Nasal cavity respiratory epithelium epithelial cell of viscerocranial mucosa (primary cell): ENCODE measurements at places on chromosomes 2 and 18. TPM values are rescaled to one million over a fixed set of nuclear protein-coding genes. Genes with fewer than 3 reads are reported as not detected.

Gene SERPINB12
- total RNA-seq: 0.28 and 0.34 TPM in 2 replicates

Gene SKA1
- total RNA-seq: under 0.01 and 0.34 TPM in 2 replicates

Gene NT5C1B
- not detected in 2 replicates for total RNA-seq

Gene SERPINB10
- total RNA-seq: under 0.01 and 0.43 TPM in 2 replicates

Gene HTR2B
- total RNA-seq: not detected in 2 replicates

Gene AQP12B
- total RNA-seq: not detected in 2 replicates

Gene TUBB6
- total RNA-seq: 328 and 772 TPM in 2 replicates

Gene SFT2D3
- 3.8 and 4.1 TPM in 2 replicates for total RNA-seq

Gene NFE2L2
- total RNA-seq: 98.1 and 219 TPM in 2 replicates

Gene ZNF804A
- not detected in 2 replicates for total RNA-seq

Gene YES1
- total RNA-seq: 162 and 241 TPM in 2 replicates

Gene TMEM182
- total RNA-seq: 6.5 and 7.2 TPM in 2 replicates

Gene ADD2
- under 0.01 TPM in 1 of 2 replicates, not detected in the other for total RNA-seq

Gene VWA3B
- total RNA-seq: 0.07 and 0.34 TPM in 2 replicates

Gene FBXO48
- 0.68 and 1.00 TPM in 2 replicates for total RNA-seq

Gene ALPP
- under 0.01 TPM in 1 of 2 replicates, not detected in the other for total RNA-seq

Gene TWIST2
- 1.1 and 4.8 TPM in 2 replicates for total RNA-seq

Gene ASIC4
- total RNA-seq: 0.34 TPM in 1 of 2 replicates, not detected in the other

Gene DDX1
- total RNA-seq: 65.3 and 87.1 TPM in 2 replicates

Gene UPP2
- not detected in 2 replicates for total RNA-seq

Gene FNDC4
- total RNA-seq: 2.8 and 6.8 TPM in 2 replicates

Gene LRRC30
- not detected in 2 replicates for total RNA-seq

Gene OSR1
- total RNA-seq: 0.50 and 1.7 TPM in 2 replicates

Gene PNKD
- 12.0 and 15.4 TPM in 2 replicates for total RNA-seq

Gene TUBA3D
- not detected in 2 replicates for total RNA-seq

Gene ITGA6
- 297 and 330 TPM in 2 replicates for total RNA-seq

Gene SNRNP27
- 36.9 and 37.9 TPM in 2 replicates for total RNA-seq

Gene CAB39
- 119 and 149 TPM in 2 replicates for total RNA-seq

Gene GREB1L
- 0.34 and 1.6 TPM in 2 replicates for total RNA-seq

Gene CYP1B1
- 30.4 and 114 TPM in 2 replicates for total RNA-seq

Gene KYNU
- total RNA-seq: 11.6 and 61.0 TPM in 2 replicates
